Activated CD8-positive, alpha-beta memory T cell treated with anti-CD3 and anti-CD28 coated beads for 4 hours (primary cell): ENCODE measurements at places on chromosomes 11 and 22.

- no peak for DNase-seq
Measured at GRCh38 chr11:46916286-46917108, 1.9 kb downstream of the LRP4 start.

DNA sequence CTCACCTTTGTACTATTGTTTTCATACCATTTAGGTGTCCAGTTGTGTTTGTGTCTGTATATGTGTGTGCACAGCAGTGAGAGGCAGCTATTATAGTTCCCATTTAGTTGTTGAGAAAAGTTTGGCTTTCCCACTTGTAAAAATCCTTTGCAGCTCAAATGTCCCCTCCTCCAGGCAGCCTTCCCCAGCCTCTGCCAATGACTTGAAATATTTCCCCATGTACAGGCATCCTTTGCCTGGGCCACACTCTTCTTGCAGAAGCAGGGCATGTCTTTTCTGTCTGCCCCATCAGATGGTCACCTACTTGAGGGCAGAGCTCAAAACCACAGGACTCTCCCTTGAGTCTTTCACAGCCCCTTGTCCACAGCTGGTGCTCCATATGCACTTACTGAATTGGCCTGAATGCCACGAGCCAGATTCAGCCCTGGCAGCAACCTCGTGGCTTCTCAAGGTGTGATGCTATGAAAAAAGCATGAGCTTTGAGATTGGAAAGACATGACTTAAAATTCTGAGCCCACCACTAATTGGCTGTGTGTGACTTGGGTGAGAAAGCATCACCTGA, 39.3 kb downstream of the MYEOV start:
- no peak for DNase-seq

GRCh38 chr11:64241241-64241490, 271 bp downstream of the FKBP2 start:
- peak; percentile 99 for DNase-seq

GRCh38 chr11:114208377-114208776, 87.8 kb upstream of the NNMT start:
- DNase-seq: no peak

GRCh38 chr22:42915980-42916765, 59.1 kb upstream of the ARFGAP3 start:
- no peak for DNase-seq

- no peak for DNase-seq
Measured at GRCh38 chr11:130486391-130486836, 38.0 kb downstream of the ADAMTS15 start.

GRCh38 chr11:62472063-62472884, 53.4 kb downstream of the SCGB1A1 start:
- no peak for DNase-seq

DNA sequence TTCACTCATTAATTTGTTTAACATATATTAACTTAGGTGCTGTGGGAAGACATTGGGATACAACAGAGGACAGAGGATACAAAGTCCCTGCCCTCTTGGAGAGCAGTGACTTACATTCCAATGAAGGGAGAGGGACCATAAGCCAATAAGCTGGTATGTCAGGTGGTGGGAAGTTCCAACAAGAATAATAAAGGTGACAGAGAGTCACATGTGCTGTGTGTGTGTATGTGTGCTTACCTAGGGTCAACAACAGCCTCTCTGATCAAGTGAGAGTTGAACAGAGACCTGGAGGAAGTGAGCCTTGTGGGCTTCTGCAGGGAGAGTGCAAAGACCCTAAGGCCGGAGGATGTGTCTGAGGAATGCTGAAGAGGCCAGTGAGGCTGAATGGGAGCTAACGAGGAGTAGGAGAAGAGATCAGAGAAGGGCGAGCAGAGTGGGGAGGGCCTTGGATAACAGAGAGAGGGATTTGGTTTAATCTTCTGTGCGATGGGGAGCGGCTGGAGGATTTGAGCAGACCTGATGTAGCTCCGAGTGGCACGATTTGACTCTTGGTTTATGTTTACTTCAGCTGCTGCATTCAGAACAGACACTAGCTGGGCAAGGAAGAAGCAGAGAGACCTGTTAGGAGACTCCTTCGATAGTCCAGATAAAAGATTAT, 35.3 kb downstream of the MAP6 start:
- no peak for DNase-seq

DNA sequence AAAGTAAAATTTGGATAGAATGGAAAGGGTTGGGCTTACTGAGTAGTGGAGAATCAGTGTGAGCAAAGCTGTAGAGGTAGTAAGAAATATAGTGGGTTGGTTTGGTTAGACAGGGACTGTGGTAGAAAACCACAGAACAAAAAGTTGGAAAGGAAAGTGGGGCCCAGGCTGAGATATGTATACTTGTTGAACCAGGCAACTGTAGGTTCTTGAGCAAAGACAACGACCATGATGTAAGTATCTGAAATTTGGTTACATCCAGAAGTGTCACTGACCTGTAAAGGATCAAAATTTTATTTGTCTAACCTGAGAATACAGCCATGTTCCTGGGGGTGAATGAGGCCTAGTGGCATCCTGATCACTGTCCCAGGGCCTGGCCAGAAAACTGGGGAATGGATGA, 114.1 kb downstream of the STIM1 start:
- DNase-seq: no peak

DNA sequence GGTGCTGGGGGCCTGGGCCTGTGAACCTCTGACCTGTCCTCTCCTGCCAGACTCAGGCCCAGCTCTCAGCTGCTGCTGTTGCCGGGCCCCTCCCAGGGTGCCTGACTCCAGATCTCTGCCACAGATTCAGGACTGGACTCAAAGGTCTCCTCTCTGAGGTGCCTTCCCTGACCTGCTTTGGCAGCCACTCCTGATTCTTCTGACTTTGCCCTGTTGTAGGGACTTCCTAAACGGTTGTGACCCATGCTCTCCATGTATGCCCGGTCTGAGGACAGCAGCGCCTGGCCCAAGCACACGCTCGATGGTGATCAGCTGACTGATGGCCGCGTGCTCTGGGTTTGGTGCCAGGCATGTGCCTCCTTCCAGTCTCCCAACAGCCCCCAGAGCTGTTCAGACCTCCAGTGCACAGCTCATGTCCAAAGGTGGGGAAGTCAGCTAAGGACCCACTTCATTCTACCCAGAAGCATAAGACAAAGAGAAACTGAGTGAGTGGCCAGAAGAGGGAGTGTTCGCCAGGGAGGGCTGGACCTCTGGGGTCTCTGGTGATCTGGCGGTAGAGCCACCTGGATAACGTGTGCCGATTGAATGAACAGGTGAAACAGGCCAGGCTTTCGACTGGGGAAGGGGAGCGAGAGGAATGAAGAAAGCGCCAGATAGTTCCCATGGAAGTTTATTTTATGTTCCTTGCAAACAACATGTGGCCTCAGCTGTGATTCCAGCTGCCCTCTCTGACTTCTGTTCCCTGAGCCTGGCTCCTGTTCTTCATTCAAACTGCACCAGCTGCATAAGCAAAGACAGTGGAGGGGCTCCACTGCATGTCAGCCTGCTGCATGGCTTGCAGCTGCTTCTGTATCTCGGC, 8.1 kb upstream of the TOP3B start:
- no peak for DNase-seq

DNA sequence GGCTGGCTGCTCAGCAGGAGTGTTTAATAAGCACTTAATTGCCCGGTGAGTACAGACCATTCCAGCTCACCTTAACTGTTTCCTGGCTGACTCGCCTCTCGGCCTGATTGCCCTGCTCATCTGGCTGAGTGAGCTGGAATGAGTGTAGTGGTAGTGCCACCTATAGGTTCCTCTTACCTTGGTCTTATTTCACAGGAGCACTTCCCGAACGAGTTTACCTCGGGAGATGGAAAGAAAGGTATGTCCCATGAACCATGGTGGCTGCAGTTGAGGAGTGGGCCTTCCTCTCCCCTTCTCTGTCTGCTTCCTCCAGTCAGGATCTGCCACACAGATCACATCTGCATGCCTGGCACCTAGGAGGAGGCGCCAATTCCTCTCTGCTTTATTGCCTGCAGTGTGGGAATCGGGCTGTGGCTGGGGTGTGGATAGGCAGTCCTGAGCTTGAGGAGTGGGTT, 26.7 kb downstream of the UPB1 start:
- no peak for DNase-seq

DNA sequence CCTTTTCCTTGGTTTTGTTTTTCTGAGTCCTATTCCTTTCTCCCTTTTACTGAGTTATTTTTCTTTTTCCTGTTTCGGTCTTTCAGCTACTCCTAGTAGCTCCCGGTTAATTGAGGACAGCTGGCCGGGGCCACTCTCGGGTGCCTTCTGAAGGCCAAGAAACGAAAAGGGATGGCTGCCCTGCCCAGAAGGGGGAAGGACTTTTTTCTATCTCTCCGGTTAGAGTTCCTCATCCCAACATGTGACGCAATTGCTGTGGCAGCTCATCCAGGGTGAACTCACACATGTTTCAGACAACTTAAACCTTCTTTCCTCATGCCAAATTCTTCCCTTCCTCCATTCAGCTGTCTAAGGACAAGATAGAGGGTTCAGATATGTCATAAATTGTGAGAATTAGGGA, 83.6 kb downstream of the PIWIL4 start:
- DNase-seq: no peak

GRCh38 chr11:120801801-120802689, 221.9 kb upstream of the TBCEL start:
- DNase-seq: peak; percentile 12

GRCh38 chr11:33735271-33736147, 714 bp downstream of the CD59 start:
- DNase-seq: no peak
